HT1080 (cell line): ENCODE measurements at places on chromosomes 6 and 20.
A peak's percentile ranks its signal among the peaks of the same experiment; 100 is the strongest.

DNA sequence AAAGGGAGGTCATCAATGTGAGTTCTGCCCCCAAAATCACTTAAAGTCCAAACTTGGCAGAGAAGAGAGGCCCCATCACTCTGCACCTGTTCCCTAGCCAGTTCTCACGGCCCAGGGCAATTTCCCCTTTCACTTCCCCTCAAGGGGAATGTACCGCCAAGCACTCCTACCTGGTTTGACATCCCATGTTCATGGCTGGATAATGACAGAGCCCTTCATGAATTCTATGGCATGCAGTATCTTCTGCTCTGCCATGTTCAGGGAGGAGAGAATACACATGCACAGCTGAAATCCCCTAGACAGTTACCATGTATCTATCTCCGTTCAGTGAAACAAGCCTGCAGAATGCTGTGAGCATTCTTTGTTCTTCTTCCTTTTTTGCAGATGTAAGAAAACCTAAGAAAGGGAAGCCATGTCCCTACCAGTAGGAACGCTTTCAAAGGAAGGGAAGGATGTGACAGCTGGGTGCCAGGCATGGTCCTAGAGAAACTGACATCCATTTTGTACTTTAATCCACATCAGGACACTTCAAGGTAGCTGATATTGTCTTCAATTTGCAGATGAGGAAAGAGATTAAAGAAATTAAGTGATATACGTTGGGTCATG, 79.8 kb upstream of the ARID1B start:
- no peak for DNase-seq

- DNase-seq: no peak
Measured at GRCh38 chr20:33516882-33517281, 27.0 kb downstream of the CBFA2T2 start.

DNA sequence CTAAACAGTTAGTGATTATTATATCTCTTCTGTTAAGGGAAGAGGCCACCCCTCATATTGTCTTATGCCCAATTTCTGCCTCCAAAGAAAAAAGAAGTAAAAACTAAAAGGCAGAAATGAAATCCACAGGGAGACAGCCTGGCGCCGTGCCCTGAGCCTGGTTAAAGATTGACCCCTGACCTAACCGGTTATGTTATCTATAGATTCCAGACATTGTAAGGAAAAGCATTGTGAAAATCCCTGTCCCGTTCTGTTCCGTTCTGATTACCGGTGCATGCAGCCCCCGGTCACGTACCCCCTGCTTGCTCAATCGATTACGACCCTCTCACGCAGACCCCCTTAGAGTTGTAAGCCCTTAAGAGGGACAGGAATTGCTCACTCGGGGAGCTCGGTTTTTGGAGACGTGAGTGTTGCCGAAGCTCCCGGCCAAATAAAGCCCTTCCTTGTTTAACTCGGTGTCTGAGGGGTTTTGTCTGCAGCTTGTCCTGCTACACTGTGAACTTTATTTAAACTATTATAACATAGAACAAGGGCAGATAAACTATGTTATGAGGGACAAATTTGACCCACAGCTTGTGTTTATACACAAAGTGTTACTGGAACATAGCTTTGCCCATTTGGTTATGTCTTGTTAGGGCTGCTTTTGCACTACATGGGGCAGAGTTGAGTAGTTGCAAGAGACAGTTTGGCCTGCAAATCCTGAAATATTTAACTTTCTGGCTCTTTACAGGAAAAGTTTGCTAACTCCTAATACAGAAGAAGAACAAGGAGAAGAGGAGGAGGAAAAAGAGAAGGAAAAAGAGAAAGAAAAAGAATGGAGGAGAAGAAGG, 49.6 kb downstream of the CD24 start:
- DNase-seq: no peak

DNA sequence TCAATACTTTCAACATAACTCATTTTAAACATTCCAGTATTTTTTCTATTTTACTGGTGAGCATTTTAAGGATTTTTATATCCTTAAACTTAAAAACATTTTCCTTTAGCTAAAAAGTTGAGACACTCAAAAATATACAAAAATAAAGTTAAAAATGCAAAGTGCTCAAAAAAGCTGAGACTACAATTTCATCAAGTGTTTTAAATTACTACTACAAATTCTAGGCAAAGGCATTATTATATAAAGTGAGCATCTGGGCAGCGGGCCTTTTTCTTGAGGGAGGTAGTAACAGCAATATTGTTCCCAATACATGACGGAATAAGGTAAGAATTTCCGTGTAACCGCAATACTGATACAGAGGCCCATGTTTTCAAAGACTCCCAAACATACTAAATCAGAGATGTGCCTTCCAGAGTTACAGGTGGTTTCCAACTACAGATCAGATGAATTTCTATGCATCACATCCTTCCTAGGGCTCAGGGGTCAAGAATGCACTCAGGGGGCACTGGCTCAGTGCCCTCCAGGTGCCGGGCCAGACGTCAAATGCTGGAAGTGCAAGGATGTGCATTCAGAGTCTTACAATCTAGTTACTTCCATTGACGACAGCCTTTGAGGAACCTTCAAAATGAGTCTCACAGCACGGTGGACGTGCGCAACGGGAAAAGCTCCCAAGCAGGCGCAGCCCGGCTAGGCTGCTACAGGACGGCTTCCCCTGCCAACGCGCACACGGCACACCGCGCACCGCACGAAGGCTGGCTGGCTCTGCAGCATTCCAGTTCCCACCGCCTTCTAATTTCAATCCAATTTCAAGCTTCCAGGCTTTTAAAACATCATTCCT, 1.7 kb downstream of the PHF10 start:
- DNase-seq: peak; percentile 95

DNA sequence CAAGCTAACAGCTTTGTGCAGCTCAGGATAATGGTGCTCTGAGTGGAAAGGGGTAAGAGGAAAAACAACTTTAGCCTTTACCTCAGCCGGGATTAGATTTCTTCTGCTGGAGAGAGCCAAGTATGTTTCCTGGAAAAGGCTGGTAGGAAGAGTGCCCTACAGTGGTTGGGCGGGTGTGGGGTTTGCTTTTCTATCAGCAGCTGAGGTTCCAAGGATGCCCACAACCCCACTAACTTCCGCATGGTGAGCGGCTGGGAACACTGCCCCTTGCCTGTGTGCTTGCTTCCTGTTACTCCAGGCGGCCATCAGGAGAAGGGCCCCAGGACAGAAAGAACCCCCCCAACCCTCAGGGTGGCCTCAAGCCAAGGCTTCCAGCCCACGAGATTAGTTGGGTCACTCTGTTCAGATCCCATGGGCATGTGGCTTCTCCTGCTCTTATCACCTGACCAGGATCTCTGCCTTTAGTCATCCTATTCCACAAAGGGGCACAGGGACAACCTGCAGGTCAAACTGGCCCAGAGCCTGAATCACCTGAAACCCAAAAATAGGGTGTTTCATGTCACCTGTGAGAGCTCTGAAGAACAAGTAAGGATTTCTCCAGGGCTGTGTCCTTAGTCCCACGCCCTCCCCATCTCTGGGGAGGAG, 10.5 kb downstream of the MRPS18A start:
- no peak for DNase-seq

- no peak for DNase-seq
Measured at GRCh38 chr6:117555262-117555849, 47.0 kb downstream of the GOPC start.

DNA sequence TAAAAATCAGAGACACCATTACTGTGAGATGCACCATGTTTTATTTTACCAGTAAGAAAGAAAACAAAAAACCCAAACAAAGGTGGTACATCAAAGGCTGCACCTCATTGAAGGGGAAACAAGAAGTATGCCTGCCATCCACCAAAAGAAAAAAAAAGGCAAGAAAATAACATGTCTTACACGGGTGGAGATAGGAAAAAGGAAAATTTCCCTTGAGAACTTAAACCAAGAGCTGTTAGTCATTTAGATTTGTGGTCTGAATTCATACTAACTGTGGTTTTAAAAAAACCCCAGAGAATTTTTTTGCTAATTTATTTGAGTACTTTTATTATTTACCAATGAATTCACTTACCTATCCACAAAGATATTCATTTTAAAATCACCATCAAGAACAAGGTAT, 144.0 kb downstream of the LRRC1 start:
- peak; percentile 45 for DNase-seq

DNA sequence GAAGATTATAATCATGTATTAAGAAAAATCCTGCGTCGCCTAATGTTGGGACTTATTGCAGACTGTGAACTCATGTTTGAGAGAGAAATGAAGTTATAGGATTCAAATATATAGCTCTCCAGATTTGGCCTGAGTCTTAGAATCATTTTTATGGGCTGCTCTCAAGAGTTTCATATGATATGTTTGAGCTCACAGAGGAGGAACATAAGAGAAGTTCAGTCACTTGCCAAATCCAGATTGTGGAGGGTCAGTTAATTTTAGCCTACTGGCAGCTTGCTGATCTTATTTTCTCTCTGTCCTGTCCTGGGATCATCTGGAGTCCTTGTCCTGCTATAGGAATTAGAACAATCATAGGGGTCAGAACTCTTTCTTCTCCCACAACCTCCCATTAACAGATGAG, 186.1 kb upstream of the SUPT3H start:
- no peak for DNase-seq

DNA sequence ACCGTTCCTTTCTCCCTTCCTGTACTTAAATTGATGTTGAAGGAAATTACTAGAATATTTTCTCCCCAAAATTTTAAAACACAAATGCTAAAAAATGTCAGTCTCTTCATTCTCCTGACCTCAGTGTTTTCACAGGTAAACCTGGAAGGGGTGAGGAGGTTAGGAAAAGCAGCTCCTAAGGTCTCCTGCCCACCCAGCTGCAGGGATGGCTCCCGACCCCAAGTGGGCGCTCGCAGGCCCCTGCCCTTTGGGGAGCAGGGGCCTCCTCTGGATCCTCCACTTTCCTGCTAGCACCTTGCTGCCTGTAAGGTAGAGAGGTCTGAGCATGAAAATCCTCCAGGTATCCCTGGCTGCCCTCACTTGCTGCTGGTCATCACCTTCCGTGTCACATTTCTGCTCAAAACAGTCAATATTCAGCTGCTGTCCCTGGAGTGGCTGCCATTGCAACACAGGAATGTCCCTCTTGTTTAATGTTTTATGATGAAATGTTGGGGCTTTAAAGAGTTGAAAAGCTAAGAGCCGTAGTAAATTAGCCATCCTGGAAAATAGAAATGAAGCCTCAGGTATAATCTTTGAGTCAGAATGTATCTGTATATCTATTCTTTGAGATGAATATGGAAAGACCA, 10.9 kb upstream of the HSP90AB1 start:
- no peak for DNase-seq

DNA sequence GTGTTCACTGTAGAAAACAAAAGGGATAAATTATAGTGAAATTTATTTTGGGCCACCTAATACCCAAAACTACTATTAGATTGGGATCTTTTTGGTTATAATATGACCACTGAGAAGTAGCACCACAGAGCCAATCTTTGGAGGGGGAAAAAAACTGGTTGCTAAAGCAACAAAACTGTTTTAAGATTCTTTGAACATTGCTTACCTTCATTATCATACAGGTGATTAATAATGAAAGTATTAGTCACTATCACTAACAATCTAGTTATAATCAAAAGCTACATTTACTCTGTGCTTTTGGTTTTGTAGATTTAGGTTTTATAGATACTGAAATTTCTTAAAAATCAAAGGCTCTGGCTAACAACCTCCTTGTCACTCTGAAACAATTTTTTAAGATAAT, 31.7 kb downstream of the STX7 start:
- no peak for DNase-seq

DNA sequence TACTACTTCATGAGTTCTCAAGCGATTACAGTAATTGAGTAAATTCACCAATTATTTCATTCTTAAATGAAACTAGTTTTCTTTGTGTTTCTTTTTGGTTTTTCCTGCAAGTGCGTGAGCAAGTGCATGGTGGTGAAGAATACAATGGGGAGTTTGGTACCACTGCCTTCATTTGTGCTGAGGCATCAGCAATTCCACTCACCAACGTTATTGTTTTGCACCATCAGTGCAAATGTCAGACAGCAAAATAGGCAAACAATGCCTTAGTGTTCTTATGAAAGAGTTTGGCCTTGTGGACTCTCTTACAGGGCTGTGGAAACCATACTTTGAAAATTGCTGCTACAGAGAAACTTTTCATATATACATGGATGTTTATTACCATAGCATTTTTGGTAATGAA, 8.2 kb downstream of the CDH26 start:
- no peak for DNase-seq

DNA sequence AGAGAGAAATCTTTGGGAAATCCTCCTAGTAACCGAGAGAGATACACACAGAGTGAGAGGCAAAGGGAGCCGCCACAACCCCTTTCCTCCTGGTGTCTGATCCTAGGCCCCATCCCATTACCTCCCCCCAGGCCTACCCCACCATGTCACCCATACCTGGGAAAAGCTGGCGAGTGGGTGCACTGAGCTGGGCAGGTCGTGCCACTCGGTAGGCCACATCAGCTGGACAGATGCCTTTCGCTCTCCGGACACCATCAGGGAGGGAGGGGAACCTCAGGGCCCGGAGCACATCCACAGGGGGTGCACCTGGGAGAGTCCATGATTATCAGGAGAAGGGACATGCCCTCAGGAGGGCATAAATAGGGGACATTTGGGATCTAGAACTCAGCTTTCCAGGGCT, 3.1 kb downstream of the COL11A2 start:
- no peak for DNase-seq

DNA sequence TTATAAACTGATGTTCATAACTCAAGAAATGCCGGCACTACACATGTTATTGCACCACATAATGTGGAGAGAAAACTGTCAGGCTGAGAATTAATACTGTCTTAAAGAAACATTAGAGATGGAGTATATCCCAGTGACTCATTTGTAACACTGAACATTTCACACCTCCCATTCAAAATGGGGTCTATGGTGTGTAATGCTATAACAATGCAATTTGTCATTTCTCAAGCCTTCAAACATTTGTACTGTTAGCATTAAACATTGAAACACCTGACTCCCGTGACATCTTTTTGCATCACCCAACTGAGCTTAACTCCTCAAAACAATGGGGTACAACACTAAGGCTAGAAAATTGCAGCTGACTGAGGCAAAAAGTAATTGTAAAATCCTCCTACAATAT, 151.7 kb downstream of the DST start:
- DNase-seq: peak; percentile 65

DNA sequence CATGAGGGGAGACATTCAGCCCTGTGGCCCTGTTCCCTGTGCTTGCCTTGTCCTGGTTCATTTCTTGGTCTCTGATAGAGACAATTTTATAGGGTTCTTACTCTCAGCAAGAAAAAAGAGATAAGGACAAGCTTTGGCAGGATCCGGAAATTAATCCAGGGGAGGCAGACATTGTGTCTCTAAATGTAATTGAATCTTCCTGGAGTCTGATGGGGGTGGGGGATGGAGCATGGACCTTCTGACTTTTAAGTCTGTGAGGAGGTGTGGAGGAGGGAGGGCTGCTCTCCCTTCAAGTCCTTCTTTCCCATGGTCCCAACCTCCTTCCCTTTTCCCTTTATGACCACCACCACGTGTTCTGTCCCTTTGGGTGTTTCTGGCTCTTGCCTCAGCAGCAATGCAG, 512.7 kb downstream of the DHX35 start:
- no peak for DNase-seq

DNA sequence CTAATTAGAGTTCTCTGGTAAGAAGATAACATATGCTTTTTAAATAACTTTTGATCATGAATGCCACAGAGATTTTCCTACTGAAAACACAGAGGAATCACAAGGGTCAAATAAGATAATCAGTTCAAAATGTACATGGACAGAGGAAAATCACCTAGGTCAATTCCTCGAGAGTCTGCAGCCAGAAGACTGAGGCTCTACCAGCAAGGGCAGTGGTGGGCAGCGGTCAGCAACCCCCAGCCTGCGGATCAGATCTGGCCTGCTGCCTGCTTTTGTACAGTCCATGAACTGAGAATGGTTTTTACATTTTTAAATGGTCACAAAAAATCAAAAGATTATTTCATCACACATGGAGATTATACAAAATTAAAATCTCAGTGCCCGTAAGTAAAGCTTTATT, 79.0 kb downstream of the FYN start:
- no peak for DNase-seq
